ENCODE measurements at places on chromosomes 2 and 18. TPM values are rescaled to one million over a fixed set of nuclear protein-coding genes. Genes with fewer than 3 reads are reported as not detected.

GRCh38 chr18:79797518-79798345 lies at the start of gene KCNG2:
Gene KCNG2, plus strand, starts transcription at chr18:79797938. Its CDS starts 65,730 bp downstream, at chr18:79863668.
- DNase-seq, result peak; percentile 79

GRCh38 chr2:126784621-126785020 lies 114.1 kb upstream of the TEX51 start:
- no peak for DNase-seq

LCT gene
- polyA plus RNA-seq, result not detected

POTEI gene
- polyA plus RNA-seq, result 0.07 TPM

DNA sequence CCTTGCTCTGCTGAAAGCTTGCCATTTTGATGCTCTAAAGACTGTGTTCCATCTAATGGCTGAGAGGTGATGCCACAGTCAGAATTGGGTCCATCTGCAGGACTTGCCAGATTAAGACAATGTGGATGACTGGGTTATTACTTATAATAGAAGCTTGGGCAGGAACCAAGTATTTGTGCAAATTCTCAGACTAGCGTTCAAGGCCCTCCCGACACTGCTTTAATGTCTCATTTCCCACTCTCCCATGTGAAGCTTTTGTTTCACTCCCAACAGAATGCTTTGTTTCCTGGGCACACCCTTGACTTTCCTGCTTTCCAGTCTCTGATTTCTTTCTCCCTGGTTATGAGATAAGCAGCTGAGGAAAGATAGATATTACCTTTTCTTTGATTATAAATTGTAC lies 215.8 kb downstream of the KCNS3 start:
- no peak for DNase-seq

DNA sequence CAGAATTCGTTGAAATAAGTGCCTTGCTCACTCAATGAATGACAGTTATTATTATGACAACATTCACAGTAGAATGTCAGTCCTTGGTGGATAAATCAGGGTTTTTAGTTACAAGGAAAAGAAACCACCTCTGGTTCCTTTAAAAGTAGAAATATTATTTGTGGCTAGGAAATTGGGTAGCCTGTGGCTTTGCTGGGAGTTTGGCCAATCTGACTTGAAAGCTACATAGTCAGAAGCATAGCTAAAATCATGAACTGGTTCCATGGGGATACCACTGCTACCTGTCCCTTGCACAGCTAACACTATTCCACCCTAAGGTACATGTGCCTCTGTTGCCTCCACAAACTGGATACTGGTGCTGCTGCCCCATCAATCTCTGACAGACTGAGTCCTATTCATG lies 12.8 kb upstream of the SMCHD1 start:
- DNase-seq, result no peak

LRRC30 gene
- 5.8 TPM for polyA plus RNA-seq

DNA sequence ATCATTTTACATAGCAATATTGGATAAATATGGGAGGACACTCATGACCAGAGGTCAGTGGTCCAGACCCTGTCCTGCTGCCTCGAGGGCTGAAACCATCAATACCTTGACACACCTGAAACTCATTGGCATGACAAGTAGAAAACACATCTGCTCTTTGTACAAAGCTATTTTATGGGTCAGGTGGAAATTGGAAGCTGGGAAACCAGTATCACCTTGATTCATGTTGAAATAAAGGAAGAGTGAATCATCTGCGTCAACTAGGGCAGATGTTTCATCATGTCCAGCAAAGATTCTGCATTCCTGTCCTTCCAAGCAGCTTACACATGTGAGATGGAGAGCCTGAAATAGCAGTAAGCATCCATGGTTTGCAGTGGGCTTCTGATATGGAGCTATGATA lies 80.0 kb upstream of the ERBB4 start:
- DNase-seq, result no peak

DNA sequence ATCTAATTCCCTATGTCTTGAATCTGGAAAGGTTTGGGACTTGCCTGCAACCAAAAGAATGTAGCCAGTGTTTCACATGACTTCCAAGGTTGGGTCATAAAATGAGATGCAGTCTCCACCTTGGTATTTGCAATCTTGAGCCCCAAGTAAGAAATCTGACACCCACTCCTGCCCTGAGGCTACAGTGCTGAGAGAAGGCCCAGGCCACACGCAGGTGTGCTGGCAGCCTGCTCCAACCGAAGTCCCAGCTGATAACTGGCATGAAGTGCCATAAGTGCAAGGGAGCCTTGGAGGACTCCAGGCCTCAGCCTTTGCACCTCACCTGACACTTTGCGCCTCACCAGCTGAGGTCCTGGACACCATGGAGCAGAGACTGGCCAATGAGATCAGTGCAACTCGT lies 182.7 kb downstream of the ANAPC1 start:
- no peak for DNase-seq

- DNase-seq, result peak; percentile 70
Observed at GRCh38 chr18:25164848-25165811, 186.8 kb downstream of the ZNF521 start.

Data from muscle of leg (tissue), 16 donors.